CD4-positive, alpha-beta T cell treated with Interleukin-15 for 4 hours (primary cell): ENCODE measurements at places on chromosomes 3 and 15.
A peak's percentile ranks its signal among the peaks of the same experiment; 100 is the strongest.

DNA sequence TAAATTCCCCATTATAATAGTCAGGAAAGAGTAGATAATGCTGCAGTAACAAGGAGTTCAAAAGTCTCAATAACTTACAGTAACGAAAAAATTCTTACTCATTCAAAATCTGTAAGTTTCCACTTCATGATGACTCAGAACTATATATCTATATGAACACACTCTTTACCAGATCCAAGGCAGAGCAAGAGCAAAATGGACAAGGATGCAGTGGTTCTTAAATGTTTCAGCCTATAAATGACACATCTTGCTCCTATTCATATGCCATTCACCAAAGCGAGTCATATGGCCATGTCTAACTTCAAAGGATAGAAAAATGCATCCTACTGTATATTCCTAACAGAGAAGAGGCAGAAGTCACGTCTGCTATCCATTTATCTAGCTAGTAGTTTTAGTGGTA, 787.7 kb downstream of the NAALADL2 start:
- DNase-seq, result no peak

DNA sequence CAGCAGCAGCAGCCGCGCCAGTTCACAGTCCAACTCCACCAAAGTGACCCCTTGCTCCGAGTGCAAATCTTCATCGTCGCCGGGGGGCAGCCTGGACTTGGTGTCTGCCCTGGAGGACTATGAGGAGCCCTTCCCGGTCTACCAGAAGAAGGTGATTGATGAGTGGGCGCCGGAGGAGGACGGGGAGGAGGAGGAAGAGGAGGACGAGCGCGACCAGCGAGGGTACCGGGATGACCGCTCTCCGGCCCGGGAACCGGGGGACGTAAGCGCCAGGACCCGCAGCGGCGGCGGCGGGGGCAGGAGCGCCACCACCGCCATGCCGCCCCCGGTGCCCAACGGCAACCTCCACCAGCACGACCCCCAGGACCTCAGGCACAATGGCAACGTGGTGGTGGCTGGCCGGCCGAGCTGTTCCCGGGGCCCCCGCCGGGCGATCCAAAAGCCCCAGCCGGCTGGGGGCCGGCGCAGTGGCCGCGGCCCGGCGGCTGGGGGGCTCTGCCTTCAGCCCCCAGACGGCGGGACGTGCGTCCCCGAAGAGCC, 224.1 kb upstream of the IL12A start:
- DNase-seq, result no peak

DNA sequence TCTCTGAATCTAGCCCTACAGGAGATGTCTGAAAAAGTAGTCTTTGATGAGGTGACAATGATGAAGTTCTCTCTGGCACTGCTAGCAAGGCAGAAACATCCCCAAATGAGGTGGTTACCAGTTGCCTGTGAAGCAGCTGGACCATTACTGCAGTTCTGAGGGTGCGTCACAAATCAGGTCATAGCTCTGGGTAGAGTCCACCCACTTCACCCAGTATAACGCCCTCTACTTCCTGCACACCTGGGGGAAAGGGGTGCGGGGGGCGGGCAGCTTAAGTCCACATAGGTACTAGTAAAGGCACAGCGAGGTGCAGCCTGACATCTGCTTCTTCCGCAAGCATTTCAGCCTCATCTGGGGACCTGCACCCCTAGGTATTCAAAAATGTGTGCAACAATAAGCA, 13.4 kb upstream of the SATB1 start:
- DNase-seq, result peak; percentile 65

- DNase-seq, result no peak
These were observed 30.0 kb downstream of the PDHB start for GRCh38 chr3:58403513-58404109.

DNA sequence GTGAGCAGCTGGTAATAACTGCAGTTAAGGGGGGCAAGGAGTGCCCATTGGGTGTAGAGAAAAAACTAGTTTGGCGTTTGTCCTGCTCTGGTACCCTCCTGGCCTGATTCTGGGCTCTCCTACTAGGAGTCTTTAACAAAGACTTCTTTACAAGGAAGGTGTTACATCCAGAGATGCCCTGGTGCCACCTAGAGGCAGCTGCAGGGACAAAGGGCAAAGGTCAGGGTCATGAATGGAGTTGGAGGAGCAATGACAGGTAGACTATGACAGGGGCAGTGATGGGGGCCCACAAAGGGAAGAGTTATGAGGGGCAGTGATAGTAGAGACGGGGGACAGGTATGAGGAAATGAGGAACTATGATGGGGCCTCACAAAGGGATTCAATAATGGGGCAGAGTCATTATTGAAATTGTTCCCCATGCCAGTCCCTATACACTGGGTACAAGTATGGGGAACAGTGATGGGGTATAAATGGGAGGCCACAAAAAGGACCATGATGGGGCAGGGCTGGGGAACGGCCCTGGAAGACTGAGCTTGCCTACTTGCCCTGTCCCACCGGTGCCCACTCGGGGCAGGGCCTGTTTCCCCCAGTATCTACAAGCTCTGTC, 7.9 kb downstream of the CCDC71 start:
- peak; percentile 63 for DNase-seq

DNA sequence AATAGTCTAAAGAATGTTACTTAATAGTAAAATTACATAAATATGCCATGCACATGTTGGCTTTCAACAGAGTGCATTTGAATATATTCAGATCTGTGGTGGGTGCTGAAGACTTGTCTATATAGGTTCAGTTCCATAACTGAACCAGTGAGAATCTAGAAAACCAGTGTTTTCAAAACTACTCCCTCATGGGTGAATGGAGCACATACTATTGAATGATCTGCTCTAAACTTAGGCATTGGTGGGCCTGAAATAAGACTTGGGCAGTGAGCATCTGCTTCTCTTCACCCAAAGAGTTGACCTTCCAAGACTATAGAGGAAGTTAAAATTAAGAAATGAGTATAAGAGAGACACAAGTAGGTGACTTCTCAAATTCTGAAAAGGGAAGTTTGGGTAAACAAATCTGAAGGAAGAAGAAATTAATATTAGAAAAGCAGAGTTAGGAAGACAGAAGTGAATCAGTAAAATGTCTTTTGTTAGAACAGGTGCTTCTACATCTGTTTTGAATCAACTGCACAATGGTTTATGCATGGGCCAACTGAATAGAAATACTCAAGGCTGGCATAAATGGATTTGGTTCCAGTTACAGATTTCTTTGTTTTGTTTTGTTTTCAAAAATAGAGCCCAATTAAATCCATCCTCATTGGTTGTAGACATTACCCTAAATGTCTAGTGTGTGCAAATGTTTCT, 19.3 kb downstream of the ALCAM start:
- DNase-seq, result no peak

DNA sequence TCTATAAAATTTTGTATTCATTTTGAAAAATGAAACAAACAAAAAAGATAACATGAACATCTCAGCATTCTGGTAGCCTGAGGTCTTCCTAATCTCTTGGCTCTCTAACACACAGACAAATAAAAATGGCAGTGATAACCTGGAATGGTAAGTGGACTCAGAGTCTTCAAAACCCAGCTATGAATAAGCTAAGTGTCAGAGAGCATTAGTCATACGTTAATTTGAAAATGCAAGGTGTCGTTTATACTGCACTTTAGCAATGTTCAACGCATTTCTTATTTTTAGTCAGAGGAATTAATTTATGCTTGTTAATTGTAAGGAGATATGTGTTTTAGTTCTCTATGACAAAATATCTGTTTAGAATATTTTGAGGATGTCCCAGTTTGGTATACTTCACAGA, 294.3 kb downstream of the NEK10 start:
- DNase-seq, result no peak
